CD4-positive, alpha-beta memory T cell (primary cell): ENCODE measurements at places on chromosomes 6 and 20.

GRCh38 chr6:47396401-47397069, 81.1 kb upstream of the CD2AP start:
- DNase-seq, result no peak

GRCh38 chr6:109854541-109855308, 123.4 kb upstream of the GPR6 start:
- DNase-seq, result no peak

DNA sequence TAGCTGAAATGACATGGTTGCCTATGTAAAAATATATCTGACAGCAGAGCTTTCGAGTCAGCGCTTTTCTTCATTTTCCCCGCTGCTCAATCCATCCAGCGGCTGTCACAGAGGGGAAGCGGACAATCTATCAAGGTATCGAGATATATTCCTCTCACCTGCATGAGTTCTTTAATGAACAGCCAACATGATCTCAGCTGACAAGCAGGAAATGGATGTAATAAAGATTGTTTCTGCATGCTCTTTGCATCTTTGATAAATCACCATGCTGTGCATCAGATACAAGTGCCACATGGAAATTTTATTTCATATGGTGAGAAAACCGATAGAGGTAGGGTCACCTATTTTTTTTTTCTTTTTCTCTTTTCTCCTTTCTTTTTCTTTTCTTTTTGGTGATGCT, 602.3 kb upstream of the MMS22L start:
- no peak for DNase-seq

DNA sequence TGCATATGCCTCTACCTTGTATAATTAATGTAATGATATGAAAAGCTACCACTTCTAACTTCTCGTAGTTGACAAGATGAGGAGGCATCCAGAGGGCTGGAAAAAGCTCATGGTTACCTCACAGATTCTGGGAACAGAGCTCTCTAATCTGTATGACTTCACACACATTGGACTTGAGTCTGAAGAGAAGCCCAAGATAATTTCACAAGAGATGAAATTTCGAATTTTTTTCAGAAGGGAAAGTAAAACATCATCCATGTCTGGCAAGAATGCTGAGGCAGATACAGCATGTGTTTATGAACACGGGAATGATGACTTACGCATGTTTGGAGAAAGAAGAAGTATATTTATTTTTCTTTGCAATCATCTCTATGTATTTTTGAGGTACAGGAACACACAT, 141.8 kb upstream of the TENT5A start:
- no peak for DNase-seq

DNA sequence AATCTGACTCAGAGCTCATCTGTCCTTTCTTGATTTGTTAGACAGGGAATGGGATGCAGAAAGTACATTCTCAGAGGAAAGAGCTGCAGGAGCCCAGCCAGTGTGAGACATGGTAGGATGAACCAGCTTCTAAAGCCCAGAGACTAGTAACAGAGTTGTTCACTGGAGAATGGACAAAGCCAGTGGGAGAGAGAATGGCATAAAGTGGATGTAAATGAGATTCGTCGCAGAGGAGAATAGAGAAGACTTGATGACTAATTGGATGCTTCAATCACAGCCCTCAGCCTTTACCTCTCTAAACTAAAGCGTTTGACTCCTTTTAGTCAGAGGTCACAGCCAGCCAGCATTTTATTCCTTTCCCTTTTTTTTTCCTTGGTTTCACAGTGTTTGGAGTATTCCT, 25.5 kb upstream of the L3MBTL3 start:
- no peak for DNase-seq

DNA sequence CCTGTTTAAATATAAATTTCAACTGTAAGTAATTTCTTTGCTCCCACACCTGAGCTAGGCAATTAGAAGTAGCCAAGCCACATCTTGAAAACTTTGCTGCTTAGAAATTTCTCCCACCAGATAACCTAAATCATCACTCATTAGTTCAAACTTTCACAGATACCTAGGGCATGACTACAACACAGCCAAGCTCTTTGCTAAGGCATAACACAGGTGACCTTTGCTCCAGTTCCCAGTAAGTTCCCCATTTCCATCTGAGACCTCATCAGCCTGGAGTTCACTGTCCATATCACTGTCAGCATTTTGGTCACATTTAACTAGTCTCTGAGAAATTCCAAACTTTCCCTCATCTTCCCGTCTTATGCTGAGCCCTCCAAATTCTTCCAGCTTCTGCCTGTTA, 79.8 kb upstream of the OPRM1 start:
- DNase-seq, result no peak
